Transverse colon (tissue), 4 donors: ENCODE measurements at places on chromosomes 16 and 17. TPM values are rescaled to one million over a fixed set of nuclear protein-coding genes. Genes with fewer than 3 reads are reported as not detected.

Gene SPATA32
- 0.48 TPM for total RNA-seq

- H3K36me3 ChIP-seq = no peaks in the 10 kb centered on the region
- no peak overlapping the region for H3K27ac ChIP-seq
- H3K4me1 ChIP-seq = peaks cover 11% of the 10 kb centered on the region
These were observed 15.7 kb upstream of the CCL1 start for GRCh38 chr17:34378664-34379101.

- no peaks in the 10 kb centered on the region for H3K36me3 ChIP-seq
- no peak for DNase-seq
- no peak overlapping the region for H3K4me3 ChIP-seq
- peaks cover 32% of the 10 kb centered on the region for H3K4me1 ChIP-seq
- H3K27ac ChIP-seq = peak overlapping the region; percentile 97
These were observed 2.8 kb downstream of the DCUN1D3 start for GRCh38 chr16:20897253-20897897.

GRCh38 chr17:30920282-30920681 lies 1.5 kb upstream of the ADAP2 start:
- DNase-seq = no peak
- no peak overlapping the region for H3K27ac ChIP-seq
- no peak overlapping the region for H3K4me3 ChIP-seq
- H3K27me3 ChIP-seq = peaks cover 51% of the 10 kb centered on the region

DNA sequence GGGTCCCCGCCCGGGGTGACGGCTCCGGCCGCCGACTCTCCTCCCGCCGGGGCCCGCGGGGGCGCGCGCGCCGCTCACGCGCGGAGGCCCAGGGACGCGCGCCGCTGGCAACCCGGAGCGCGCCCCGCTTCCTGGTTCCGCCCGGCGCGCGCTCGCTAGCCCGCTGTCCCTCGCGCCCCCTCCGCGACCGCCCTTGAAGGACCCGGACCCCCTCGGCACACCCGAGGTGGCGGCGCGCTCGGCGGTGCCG lies at the start of gene STAT5B:
TSS of gene STAT5B (minus strand) at position 33 of the 250 bp plus-strand sequence. CDS start 44,264 bp downstream, outside the sequence.
- H3K36me3 ChIP-seq = no peaks in the 10 kb centered on the region
- no peaks in the 10 kb centered on the region for H3K4me1 ChIP-seq
- peak within 1 kb of the TSS; percentile 91 for H3K27ac ChIP-seq
- peak within 1 kb of the TSS; percentile 87 for H3K4me3 ChIP-seq
- H3K27me3 ChIP-seq = no peaks in the 10 kb centered on the region

- DNase-seq = no peak
- H3K27ac ChIP-seq = no peak overlapping the region
- no peak overlapping the region for H3K4me3 ChIP-seq
- H3K36me3 ChIP-seq = no peaks in the 10 kb centered on the region
- H3K27me3 ChIP-seq = no peaks in the 10 kb centered on the region
- no peaks in the 10 kb centered on the region for H3K4me1 ChIP-seq
These were observed 17.6 kb downstream of the CCDC42 start for GRCh38 chr17:8726941-8727555.

DNA sequence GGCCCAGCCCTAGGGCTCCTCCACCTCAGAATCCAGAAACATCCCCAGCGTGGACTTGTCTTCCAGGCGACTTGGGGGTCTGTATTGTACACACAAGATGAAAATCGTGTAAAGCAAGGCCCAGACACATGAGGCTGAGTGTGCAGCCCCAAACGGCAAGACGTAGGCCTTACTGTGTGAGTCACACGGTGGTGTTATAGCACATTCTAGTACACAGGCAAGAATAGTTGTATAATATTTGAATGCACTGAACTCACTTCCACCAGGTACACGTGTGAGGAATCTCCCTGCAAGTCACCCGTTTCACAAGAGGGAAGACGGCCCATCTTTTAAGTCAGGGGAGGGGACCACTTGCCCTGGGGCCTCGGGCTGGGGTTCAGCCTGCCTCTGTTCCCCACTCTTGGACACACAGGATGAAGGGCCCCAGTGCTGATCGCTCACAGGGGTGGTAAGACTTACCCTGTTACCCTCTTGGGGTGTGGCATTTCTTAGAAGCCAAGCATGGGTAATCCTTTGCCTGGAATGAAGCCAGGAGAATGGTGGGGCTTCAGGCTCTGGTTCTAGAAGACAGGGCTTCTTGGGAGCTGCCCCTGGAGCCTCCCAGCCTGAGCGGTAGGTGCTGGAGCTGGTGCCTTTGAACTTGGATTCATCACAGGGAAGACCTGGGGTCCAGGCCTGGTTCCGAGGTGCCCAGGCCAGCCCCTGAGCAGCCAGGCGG lies 71.3 kb downstream of the SREBF1 start:
- H3K27ac ChIP-seq = peak overlapping the region; percentile 45
- no peak for DNase-seq
- H3K27me3 ChIP-seq = no peaks in the 10 kb centered on the region
- no peak overlapping the region for H3K4me3 ChIP-seq
- no peaks in the 10 kb centered on the region for H3K36me3 ChIP-seq
- peaks cover 8% of the 10 kb centered on the region for H3K4me1 ChIP-seq

- DNase-seq = no peak
- no peaks in the 10 kb centered on the region for H3K27me3 ChIP-seq
- H3K4me3 ChIP-seq = no peak overlapping the region
- H3K27ac ChIP-seq = no peak overlapping the region
These were observed 63.7 kb downstream of the CACNG1 start for GRCh38 chr17:67107811-67108775.

GRCh38 chr16:6375465-6376075 lies 957.1 kb upstream of the RBFOX1 start:
- H3K36me3 ChIP-seq = no peaks in the 10 kb centered on the region
- no peak overlapping the region for H3K27ac ChIP-seq
- H3K4me1 ChIP-seq = no peaks in the 10 kb centered on the region
- DNase-seq = no peak
- H3K27me3 ChIP-seq = no peaks in the 10 kb centered on the region

DNA sequence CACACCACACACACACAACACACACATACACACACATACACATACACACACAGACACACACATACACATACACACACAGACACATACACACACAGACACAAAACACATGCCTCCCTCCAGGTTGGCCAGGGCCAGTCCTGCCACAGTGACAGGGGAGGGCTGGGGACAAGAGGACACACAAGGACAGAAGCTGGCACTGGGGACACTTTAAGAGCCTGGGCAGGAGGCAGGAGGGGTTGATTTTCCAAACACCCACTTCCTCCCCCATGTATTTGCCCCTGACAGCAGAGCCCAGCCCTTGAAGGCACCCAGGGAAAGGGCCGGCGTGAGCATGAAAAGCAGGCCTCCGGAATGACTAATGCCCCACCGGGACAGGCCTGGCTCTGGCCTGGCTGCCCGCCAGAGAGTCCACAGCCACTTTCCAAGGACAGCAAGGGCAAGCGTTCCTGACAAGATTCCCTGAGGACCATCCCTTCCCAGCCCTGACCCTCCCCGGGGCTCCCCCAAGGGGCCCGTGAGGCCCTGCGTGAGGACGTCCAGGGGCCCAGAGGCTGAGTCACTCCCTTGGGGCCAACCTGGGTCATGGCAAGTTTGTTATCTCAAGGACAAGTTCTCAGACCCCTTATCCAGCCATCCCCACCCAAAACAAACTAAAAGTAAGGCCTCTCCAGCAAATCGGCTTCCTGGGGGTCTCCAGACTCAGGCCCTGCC lies 235.6 kb downstream of the ZNF423 start:
- DNase-seq = peak; percentile 31
- no peaks in the 10 kb centered on the region for H3K4me1 ChIP-seq
- no peaks in the 10 kb centered on the region for H3K27me3 ChIP-seq
- peak overlapping the region; percentile 20 for H3K27ac ChIP-seq

DNA sequence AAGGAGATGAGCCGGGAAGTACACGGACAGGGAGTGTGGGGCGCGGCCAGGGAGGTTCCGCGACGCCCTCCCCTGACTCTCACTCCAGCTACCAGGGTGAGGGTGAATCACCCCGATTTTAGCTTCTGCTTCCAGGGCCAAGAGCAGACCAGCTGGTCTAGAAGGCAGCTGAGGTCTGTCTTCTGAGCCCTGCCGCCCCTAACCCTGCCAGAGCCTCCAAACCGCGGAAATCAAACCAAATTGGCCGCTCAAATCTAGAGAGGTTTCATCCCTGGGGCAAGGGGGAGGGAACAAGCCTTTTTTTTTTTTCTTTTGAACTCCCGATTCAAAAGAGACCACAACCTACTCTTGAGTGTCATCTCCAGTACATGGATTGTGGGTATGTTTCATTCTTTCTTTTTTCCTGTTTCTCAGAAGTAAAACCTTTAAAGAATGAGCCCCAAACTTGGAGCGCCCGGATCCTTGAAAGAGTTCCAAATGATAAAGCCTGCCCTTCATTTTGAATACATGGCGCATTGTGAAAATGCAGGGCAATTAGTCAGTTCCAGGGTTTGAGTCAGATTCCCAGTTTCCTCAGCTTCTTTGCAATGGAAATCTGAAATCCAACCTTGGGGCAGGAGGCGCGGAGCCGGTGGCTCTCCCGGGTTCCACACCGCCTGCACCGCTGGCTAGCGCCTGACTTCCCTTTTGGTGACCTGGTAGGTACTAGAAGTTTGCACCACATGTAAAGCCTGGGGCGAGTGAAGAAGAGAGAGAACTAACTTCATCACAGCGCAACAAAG lies 16.5 kb upstream of the ZFHX3 start:
- DNase-seq = no peak
- H3K4me3 ChIP-seq = no peak overlapping the region
- H3K4me1 ChIP-seq = peaks cover 38% of the 10 kb centered on the region
- peaks cover 56% of the 10 kb centered on the region for H3K27me3 ChIP-seq
- peak overlapping the region; percentile 19 for H3K27ac ChIP-seq

DNA sequence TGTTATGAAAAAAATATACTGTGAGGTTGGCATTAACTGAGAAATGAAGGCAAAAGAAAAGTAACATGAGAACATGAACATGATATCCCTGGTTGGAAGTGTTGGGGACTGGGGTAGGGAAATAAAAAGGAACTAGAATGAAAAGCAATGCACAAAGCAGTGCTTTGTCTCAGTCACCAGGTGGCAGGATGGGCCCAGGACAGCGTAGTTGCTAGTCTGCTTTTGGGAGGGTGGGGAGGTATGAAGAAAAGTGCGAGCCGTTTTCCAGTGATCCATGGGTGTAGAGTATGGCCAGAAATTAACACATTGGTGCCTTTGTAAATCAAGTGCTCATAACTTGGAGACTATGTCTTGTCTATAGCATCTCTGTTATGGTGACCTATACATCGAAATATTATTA lies 662.5 kb upstream of the SALL1 start:
- no peaks in the 10 kb centered on the region for H3K27me3 ChIP-seq
- no peaks in the 10 kb centered on the region for H3K36me3 ChIP-seq
- no peak overlapping the region for H3K27ac ChIP-seq
- DNase-seq = no peak
- no peak overlapping the region for H3K4me3 ChIP-seq
- H3K4me1 ChIP-seq = no peaks in the 10 kb centered on the region

DNA sequence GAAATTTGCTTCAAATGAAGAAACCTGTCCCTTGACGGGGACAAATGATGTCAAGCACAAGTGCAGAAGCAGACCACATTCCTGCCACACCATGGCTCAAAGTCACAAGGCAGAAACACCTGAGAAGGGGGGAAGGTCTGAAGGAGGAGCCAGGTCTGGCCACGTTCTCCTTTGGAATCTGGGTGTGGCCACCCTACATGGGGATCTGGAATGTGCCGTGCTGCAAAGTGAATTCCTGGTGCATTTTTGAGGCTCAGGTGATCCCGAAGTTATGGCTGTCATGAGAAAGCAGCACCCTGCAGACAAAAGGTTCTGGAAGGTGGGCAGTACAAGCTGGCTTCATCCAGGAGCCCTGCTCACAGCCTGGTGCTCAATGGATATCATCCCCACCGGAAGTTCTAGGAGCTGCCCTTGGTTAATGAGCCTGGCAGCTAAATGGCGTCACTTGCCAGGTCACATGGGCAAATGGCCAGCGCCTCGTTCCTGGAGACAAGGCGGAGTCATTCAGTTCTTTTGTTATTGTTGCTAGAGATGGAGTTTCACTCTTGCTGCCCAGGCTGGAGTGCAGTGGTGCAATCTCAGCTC lies 20.1 kb upstream of the ADCY9 start:
- DNase-seq = peak; percentile 72
- no peaks in the 10 kb centered on the region for H3K4me1 ChIP-seq
- H3K27me3 ChIP-seq = no peaks in the 10 kb centered on the region
- no peaks in the 10 kb centered on the region for H3K36me3 ChIP-seq
- H3K4me3 ChIP-seq = no peak overlapping the region

GRCh38 chr17:70527364-70527888 lies 358.1 kb downstream of the KCNJ2 start:
- H3K4me3 ChIP-seq = no peak overlapping the region
- H3K27ac ChIP-seq = no peak overlapping the region
- DNase-seq = no peak
- no peaks in the 10 kb centered on the region for H3K27me3 ChIP-seq
- no peaks in the 10 kb centered on the region for H3K4me1 ChIP-seq
- no peaks in the 10 kb centered on the region for H3K36me3 ChIP-seq

- H3K27ac ChIP-seq = no peak overlapping the region
- DNase-seq = peak; percentile 5
- H3K36me3 ChIP-seq = no peaks in the 10 kb centered on the region
- H3K4me3 ChIP-seq = no peak overlapping the region
These were observed 13.0 kb downstream of the RIPOR1 start for GRCh38 chr16:67541391-67542263.

DNA sequence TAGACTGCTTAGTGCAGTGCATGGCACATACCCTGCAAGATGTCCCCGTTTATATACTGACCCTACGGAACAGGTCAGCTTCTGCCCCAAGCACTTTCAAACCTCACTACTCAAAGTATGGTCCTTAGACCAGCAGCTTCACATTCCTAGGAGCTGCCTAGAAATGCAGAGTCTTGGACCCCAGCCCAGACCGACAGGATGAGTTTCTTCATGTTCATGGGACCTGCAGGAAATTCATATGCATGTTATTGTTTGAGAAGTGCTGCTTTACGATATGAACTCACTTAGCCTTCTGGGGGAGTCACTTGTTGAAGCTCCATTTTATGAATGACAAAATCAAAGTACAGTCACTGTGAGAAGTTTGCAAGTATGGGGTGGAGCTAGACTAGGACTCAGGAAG lies 82.6 kb downstream of the DYNLRB2 start:
- no peak overlapping the region for H3K4me3 ChIP-seq
- no peaks in the 10 kb centered on the region for H3K27me3 ChIP-seq
- DNase-seq = no peak
- H3K4me1 ChIP-seq = no peaks in the 10 kb centered on the region

GRCh38 chr16:84294117-84294516 lies 561 bp upstream of the WFDC1 start:
- peak overlapping the region; percentile 85 for H3K27ac ChIP-seq
- peaks cover 9% of the 10 kb centered on the region for H3K27me3 ChIP-seq
- DNase-seq = no peak
- no peaks in the 10 kb centered on the region for H3K36me3 ChIP-seq
- no peak overlapping the region for H3K4me3 ChIP-seq
